ENCODE measurements at places on chromosomes 2 and 18.

GRCh38 chr2:150332383-150332782 is 155.1 kb downstream of the RND3 start:
- DNase-seq, result no peak

DNA sequence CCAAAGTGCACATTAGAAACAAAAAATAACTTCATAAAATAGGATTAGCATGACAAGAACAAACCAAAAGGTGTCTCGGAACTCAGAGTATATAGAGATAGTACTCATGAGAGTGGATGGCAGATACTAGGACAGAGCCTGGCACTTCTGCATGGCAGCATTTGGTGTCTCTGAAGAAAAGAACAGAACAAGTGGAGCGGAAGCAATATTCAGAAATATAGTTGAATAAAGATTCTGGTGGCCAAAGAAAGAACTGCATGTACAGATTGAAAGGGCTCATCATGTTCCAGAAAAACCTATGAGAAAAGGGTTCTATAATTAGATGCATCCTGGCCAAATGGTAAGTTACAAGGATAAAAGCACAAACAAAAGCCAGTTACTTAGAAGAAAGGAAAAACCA is 90.9 kb downstream of the CCDC138 start:
- DNase-seq, result no peak

DNA sequence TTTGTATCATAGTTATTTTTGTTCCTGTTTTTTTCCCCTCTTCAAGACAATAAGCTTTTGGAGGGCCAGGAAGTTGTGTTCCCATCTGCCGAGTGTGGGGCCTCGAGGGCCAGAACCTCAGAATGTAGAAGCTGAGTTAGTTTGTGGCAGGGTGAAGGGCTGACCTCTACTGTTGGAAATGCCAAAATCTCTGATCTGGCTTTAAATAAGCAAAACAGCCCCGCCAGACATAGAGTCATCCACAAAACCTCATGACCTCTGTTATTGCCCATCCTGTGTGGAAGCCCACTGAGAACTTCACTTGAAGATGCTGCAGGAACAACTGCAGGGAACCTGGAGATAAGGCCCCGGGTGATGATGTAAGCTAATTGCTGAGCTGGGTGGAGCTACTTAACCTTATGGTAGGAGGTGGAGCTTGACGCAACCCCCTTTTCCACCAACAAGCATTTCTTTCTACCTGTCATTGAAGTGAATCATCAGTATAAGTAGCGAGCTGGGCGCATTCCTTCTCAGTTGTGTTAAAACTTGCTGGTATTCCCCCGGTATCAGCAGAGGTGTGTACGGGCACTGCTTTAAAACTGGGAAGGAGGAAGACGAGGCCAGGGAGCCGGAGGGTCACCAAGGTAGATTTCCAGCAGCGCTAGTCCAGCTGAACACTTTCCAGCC is 177.2 kb downstream of the NEDD4L start:
- DNase-seq, result peak; percentile 22

GRCh38 chr2:1236606-1237005 is 176.7 kb upstream of the TPO start:
- no peak for DNase-seq

DNA sequence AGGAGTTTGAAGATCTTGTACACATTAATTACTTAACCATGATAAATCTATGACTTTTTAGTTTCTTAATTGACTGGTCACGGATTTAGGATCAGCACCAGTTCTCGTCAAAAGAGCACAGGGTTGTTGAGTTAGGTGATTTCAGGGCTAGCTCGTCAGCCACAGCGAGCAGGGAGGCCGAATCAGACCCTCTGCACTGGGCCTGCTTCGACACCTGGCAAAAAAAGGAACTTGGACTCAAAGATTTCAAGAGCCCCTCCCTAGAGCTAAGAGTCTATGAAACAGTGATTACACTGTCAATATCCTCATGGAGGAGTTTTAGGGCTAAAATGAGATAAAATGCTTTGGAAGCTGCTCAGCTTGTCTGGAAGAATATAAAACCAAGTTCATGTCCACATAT is 4.6 kb upstream of the SERTAD2 start:
- DNase-seq, result no peak

DNA sequence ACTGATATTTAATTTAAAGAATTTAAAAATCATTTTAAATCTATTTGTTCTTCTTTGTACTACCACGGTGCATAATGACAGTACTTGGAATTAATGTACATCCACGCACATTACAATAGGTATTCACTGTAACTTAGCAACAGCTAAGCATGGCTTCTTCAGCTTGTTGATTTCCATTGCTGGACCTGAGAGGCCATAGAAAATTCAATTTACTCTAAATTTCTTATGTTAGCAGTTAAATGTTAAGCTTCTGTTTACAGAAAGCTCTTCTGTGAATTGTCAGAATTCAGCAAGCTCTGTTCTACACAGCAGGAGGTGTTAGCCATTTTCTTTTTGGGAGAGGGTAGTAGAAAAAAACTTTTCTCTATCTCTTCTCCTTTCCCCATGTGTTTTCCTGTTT is 1149.3 kb upstream of the CDH2 start:
- DNase-seq, result no peak

Data from HEK293T (cell line).